Fibroblast of skin of left biceps (primary cell): ENCODE measurements at places on chromosomes 5 and 9.

DNA sequence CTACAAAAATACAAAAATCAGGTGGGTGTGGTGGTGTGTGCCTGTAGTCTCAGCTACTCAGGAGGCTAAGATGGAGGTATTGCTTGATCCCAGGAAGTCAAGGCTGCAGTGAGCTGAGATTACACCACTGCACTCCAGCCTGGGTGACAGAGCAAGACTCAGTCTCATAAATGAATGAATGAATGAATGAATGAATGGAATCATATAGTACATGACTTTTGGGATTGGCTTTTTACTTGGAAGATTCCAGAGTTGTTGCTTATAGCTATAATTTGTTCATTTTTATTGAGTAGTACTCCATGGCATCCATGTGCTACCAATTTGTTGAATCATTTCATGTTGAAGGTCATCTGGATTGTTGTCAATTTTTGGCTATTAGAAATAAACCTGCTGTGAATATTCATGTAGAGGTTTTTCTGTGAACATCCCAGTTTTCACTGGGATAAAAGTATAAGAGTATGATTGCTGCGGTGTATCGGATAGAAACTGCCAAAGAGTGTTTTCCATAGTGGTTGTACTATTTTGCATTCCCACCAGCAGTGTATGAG lies 19.9 kb downstream of the ERBIN start:
- DNase-seq = no peak

GRCh38 chr5:151155775-151156506 lies 1.6 kb downstream of the ANXA6 start:
- DNase-seq = no peak

GRCh38 chr5:126600631-126601511 lies at the start of gene PHAX:
TSS of gene PHAX (plus strand) at chr5:126600947. CDS start at chr5:126600963, 16 bp downstream.
- peak; percentile 43 for DNase-seq

DNA sequence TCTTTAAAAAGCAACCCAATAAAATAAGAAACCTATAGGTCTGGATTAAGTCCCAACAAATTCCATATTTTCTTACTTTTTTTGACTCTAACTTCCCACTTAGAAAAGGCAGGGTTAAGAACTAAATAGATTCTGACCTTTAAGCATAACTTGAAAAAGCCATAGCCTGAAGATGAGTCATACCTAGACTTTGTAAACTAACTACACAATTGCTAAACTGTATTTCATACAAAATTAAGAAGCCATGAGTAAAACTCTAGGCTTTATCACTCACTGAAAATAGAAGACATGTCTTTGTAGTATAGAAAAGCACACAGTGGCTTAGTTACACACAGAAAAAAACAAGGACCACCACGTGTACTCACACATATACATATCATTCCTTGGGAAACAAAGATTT lies 51.5 kb downstream of the MLLT3 start:
- DNase-seq = no peak
